ENCODE measurements at places on chromosomes 2 and 18.

GRCh38 chr2:44086629-44087028 lies 82.0 kb upstream of the PPM1B start:
- DNase-seq = no peak

DNA sequence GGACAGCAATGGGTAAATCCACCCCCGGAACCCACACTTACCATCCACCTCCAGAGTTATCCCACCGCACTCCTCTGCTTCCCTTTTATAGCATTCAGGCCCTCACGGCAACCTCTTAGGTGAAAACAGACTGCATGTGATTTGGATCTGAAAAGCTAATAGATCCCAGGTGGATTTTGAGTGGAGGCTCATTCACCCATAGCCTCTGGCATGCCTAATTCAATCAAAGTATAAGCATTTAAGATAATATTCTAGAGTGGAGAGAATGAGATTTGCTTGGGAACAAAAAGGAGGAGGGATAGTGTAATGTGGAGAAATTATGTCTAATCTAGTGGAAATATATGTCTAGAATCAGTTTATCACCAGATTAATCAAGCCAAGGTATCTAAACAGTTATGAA lies 17.1 kb downstream of the SLC14A1 start:
- DNase-seq = no peak

DNA sequence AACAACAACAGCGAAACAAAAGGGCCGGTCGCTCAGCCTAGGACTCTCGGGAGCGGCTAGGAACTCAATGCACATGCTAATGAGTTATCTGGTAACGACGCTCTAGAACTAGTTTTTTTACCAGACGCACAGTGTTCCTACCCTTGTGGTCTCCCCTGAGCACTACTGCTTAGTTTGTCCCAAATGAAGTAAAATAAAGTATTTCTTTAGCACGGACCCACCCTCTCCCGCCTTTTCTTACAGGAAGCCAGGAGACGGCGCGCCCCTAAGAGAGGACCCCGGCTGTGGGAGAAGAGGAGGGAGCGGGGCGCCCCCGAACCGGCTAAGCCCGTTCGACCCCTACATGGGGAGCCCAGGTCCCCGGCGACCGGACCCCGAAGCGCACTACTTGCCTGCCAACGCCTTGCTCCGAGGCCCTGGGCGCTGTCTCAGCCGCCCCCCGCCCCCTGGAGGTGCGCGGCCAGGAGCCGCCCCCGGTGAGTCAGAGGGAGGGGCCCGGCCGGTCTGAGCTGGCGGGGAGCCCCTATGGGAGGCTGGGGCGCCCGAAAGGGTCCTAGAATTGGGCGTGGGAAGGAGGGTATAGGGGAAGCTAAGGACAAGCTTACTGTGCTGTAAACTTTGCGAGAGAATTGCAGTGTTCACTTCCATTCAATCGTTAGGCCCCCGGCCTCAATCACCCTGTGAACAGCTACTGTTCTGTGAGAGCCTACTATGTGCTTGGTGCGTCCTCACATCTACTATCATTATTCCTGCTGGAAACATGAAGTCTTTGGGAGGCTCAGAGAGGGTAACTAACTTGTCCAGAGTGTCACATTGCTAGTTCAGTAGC lies 3.6 kb upstream of the CAPG start:
- DNase-seq = peak; percentile 39

DNA sequence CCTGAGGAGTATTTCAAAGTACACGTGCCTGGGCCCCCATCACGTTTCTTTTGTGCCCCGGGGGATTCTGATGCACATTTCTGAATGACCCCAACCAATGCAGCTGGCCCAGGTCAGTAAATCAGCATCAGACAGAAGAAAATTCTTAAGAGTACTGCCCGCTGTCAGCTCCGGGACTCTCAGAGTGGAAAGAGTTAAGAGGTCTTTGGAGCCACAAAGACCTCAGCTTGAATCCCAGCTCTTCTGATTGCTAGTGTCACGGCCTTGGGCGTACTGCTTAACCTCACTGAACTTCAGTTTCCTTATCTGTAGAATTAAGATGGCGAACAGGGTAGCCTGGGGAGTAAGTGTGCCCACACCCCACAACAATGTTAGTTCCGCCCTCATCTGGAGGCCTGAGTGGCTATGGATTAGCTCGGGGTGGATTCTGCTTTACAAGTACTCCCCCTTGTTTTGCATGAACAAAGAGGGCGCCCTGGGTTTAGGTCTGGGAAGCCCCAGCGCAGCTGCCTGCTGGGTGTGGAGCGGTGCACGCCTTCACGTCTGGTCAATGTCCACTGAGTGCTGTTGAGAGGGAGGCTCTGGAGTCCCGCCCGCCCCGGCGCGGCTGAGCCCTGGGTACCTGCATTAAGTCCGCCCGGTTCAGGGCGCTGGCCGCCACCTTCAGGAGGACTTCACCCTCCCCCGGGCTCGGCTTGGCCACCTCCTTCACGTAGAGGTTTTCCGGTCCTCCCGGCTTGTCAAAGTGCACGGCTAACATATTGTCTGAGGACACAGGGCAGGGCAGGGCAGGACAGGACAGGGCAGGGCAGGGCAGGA lies 858 bp downstream of the TP53I3 start:
- no peak for DNase-seq

DNA sequence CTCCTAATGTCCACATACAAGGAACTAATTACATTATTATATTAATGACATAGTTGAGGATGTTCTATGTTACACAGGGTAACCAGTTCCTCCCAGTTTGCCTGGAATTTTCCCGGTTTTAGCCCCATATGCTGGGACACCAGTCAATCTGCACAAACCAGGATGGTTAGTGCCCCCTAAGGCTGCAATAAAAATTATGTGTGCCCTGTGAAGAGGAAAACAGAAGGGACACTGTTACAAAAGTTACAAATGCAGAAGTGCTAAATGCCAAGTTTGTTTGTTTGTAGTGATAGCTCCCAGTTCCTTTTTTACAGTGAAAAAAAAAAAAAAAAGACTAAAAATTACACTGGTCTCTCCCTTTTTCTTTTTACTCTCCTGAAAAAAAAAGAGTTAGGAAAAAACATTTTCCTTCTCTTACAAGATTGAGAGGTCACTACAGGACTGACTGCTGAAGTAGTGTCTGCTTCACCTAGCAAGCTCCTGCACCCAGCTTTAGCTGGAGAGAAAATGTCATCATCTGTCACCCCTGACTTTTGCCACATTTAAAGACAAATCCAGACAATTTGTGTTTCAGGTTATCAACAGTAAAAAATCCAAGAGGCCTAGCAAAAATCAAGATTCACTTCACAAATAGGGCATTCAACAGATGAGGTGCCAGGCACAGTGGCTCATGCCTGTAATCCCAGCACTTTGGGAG lies 3.2 kb downstream of the ANKRD44 start:
- DNase-seq = no peak

GRCh38 chr18:79385708-79386341 lies 9.9 kb upstream of the NFATC1 start:
- DNase-seq = no peak

DNA sequence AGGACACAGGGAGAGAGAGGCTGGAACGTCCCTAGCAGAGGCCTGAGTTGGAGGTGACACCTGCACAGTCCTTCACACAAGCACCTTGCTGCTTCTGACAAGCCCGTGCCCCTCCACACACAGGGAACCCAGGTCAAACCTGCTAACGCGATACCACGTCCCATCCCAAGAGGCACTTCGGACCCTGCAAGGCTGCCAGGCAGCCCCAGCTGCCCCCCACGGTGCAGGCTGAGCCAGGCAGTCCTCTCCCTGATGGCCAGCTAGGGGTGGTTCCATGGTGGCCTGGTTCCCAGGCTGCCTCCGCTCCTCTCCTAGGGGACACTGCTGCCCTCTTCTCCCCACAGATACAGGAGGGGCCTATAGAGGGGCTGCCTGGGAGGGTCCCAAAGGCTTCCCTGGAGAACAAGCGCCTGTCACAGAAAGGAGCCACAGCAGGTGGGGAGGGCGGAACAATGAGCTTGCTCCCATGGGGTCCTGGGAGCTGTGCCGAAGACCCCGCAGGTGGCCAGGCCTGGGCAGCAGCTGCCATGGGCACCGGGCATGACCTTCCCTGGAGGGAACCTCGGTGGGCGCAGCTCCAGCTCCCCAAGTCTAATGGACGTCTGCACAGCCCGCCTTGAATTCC lies 434.2 kb upstream of the MYT1L start:
- DNase-seq = no peak

DNA sequence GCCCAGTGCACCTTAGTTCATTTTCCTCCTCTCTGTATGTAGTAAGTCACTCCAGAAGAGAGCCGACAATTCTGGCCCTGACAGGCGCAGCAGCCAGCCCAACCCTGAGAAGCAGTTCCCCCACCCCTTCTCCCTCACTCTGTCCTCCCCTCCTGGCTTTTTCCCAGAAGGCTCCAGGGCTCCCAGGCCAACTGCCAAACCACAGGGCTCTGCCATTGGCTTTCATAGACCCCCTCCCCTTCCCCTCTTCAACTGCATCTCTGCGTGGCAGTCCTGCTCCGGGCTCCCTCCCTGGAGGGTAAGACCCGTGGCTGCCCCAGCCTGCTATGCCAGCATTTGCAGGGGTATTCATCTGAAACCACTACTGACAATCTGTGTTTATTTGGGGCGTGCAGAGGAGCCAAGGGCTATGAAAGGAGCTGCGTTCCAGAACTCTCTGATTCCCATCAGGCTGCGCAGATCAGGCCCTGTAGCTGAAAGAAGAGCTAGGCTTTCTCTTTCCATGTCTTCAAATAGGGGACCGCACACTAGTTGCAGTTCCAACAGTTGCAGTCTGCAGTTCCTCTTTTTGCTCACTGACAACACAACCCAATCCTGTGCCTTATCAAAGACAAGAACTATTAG lies 388.6 kb upstream of the TNP1 start:
- DNase-seq = no peak
